Stimulated activated effector memory CD8-positive, alpha-beta T cell treated with anti-CD3 and anti-CD28 coated beads, Interleukin-12 subunit alpha, Interleukin-12 subunit beta, amount 100 ng/mL, for 72 hours (primary cell): ENCODE measurements at places on chromosomes 3 and 15.

GRCh38 chr3:61526308-61526707, 35.1 kb upstream of the PTPRG start:
- no peak for DNase-seq

GRCh38 chr15:59794229-59794886, 105.2 kb upstream of the BNIP2 start:
- DNase-seq: no peak

DNA sequence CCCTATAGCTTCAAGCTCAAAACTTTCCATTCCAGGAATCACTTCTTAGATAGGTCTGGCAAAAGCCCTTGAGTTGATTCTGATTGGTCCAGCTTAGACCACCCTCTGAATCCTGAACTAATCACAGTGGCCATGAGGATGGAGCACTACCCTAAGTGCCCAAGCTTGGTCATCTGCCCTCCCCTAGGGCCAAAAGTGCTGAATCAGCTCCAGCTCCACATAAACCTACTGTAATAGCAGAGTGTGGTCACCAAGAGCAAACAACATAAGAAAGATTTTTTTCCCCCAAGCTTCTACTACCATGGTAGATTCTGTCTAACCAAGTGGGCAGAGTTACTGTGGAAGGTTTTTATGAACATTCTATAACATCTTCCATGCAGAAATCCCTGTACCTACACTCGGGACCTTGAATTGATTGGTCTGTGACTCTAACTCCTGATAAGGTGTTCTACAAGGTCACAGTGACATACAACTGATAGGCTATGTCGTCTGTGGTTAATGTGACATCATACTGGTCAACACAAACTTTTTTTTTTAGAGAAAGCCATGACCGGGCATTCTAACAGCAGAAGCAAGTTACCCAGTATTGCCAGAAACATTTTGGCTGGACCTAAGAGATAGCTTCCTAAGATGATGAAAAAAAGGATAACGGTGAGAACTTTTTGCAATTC, 320.9 kb downstream of the MAGI1 start:
- no peak for DNase-seq

DNA sequence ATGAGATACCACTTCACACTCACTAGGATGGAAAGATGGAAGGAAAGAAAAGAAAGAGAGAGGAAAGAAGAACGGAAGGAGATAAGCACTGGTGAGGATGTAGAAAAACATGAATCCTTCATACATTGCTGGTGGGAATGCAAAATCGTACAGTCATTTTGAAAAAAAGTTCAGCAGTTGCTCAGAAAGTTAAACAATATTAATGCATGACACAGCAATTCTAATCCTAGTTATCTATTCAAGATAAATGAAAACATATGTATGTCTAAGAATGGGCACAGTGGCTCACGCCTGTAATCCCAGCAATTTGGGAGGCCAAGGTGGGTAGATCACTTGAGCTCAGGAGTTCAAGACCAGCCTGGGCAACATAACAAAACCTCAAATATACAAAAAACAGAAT, 59.1 kb downstream of the SENP7 start:
- no peak for DNase-seq

GRCh38 chr3:102018551-102018950, 169.2 kb downstream of the NFKBIZ start:
- DNase-seq: no peak

GRCh38 chr3:99317201-99317600, 321.2 kb upstream of the COL8A1 start:
- DNase-seq: no peak

- DNase-seq: no peak
Measured at GRCh38 chr3:128385080-128385832, 81.4 kb downstream of the DNAJB8 start.

DNA sequence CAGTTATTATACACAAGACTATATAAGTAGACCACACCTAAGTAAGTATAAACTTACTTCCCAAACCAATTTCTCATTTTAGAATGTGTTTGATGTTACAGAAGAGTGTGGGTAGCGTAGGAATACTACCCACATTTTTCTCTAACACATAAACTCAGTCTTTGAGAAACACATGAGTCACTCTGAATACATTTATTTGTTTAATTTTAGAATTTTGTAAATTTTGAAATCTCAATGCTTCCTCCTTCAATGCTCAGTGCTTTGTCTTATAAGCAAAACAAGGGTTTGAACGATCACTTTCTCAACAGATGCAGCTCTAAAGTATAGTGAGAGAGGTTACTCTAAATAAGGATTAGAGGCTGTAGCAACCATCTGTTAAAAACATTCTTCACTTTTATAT, 700.8 kb downstream of the SI start:
- no peak for DNase-seq

- DNase-seq: no peak
Measured at GRCh38 chr3:179418610-179419009, 32.7 kb downstream of the GNB4 start.
